Aorta (tissue), 5 donors: ENCODE measurements at places on chromosomes 3 and 15. TPM values are rescaled to one million over a fixed set of nuclear protein-coding genes. Genes with fewer than 3 reads are reported as not detected.

GRCh38 chr15:66135664-66136063, 117.9 kb downstream of the MEGF11 start:
- DNase-seq: no peak
- H3K27ac ChIP-seq: no peak overlapping the region
- H3K36me3 ChIP-seq: no peaks in the 10 kb centered on the region

- no peak overlapping the region for H3K27ac ChIP-seq
- H3K36me3 ChIP-seq: no peaks in the 10 kb centered on the region
- no peak overlapping the region for H3K4me3 ChIP-seq
- no peaks in the 10 kb centered on the region for H3K4me1 ChIP-seq
Observed at GRCh38 chr15:33515121-33515520, 204.4 kb downstream of the RYR3 start.

DNA sequence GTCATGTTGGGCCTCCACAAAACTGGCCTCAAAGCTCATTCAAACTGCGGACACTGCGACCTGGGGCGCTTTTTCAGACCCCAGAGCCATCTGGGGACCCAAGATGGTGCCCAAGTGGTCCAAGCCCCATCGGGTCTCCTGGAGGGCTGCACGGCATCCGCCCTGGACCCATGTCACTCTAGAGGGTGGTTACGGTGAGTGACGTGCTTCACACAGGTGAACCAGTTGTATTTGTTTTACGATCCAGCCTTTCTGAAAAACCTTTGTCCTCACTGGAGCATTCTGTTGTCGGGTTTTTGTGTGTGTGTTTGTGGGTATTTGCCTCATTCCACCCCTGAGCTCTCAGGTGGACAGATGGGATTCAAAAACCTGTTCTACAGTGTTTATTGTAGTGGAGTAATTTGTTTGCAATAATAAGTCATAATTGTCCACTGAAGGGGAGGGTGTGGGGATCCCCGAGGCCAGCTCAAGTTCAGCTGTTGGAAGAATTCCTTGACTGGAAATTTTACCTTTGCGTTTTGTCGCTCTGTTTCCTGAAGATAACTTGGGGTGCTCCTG, 1.9 kb downstream of the SLC51A start:
- H3K4me1 ChIP-seq: no peaks in the 10 kb centered on the region
- no peaks in the 10 kb centered on the region for H3K36me3 ChIP-seq
- no peaks in the 10 kb centered on the region for H3K27me3 ChIP-seq
- H3K4me3 ChIP-seq: no peak overlapping the region

DNA sequence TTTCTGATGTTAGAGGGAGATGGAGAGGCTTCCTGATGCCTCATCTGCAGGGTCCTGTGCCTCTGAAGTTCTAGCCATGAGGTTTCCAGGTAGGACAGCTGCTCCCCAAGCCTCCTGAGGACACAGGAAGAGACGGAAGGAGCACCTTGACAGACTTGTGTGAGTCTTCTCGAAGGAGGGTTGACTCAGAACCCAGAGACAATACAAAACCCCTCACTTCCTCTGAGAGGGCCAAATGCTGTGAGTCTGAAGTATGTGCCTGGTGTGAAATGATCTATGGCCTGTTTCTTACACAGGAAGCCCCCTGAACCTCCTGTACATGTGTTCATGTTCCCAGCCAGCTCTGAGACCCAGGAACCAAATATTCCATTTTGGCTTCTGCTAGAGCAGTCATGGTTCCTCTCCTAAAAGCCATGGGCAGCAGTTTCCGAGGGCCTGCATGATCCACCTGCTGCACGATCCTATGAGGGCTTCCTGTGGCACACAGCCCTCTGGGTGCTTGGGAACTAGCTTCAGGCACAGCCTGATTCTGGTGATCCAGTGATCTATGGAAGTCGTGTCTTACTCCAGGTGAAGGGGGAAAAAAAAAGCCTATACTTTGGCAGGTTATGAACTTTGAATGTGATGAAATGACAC, 62.2 kb downstream of the AAGAB start:
- H3K4me1 ChIP-seq: peaks cover 3% of the 10 kb centered on the region
- no peak for DNase-seq
- H3K36me3 ChIP-seq: no peaks in the 10 kb centered on the region
- no peak overlapping the region for H3K4me3 ChIP-seq

DNA sequence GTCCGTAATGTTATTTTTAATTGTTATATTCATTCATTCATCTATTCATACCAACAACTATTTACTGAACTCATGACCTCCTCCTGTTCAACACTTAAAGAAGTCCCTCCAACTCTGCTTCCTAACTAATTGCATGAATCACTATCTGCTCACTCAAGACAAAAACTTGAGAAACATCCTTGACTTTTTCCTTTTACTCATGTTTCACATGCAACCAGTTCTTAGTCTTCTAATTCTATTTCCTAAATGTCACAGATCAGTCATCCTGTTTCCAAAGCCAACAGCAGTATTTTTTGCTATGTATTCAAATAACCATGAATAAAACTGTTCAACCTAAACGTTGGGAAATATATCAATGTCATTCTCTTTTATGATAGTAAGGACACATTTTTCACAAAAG, 124.6 kb upstream of the GBE1 start:
- DNase-seq: no peak
- H3K4me3 ChIP-seq: no peak overlapping the region
- H3K36me3 ChIP-seq: no peaks in the 10 kb centered on the region

GRCh38 chr3:116806351-116806750, 96.8 kb downstream of the TUSC7 start:
- H3K4me1 ChIP-seq: no peaks in the 10 kb centered on the region
- no peak overlapping the region for H3K4me3 ChIP-seq
- peaks cover 2% of the 10 kb centered on the region for H3K27me3 ChIP-seq
- H3K27ac ChIP-seq: no peak overlapping the region
- no peak for DNase-seq
- H3K36me3 ChIP-seq: no peaks in the 10 kb centered on the region

Gene ZDHHC23
- total RNA-seq: 4.1 TPM

Gene HGD
- total RNA-seq: 0.39 TPM
